ENCODE measurements at places on chromosomes 16 and 17.
A peak's percentile ranks its signal among the peaks of the same experiment; 100 is the strongest.

DNA sequence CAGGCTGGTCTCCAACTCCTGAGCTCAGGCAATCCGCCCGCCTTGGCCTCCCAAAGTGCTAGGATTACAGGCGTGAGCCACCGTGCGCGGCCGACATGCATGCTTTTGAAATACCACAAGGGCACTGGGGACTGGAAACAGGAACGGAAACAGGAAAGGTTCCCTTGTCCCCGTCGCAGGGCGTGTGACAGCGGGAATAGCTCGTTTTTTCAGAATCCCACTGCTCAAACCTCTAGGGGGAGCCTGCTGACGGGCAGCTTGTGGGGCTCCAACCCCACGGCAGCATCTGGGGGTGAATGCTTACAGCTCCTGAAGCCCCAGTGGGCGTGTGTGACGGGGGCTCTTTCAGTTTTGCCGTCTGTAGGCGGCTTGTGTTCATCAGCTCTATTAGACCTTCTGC lies 18.8 kb upstream of the ASGR2 start:
- DNase-seq: no peak

DNA sequence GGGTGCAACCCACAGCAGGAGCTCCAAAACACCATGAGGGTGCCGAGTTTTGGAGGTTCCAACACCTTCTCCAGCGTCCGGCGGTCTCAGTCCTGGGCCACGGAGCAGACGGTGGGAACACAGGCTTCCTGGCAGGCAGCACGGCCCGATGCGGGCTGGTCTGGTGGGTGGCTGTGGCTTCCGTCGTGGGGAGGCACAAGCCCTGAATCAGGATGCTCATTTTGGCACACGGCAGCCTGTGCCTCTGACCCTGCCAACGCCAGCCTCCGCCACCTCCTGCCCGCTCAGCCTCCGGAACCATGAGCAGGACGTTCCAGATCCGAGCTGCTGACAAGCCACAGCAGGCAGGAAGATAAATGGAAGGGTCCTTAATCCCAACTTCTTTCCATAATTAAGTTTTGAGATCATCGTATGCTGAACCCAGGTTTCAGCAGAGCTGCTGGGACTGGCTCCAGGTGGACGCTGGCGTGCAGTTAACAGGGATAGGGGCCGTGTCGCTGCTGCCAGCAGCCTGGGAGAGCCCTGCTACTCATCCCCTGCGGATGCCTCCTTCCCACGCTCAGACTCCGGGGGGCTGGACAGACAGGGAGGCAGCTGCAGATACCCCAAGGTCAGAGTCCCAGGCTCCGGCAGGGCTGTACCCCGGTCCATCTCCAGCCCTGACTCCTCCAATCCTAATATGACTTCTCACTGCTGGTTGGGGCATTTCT lies 136.6 kb downstream of the ENGASE start:
- DNase-seq: no peak

- no peak for DNase-seq
Observed at GRCh38 chr16:27455700-27456099, 53.7 kb downstream of the IL21R start.

GRCh38 chr16:54774768-54775167 lies 155.9 kb upstream of the IRX5 start:
- DNase-seq: no peak

DNA sequence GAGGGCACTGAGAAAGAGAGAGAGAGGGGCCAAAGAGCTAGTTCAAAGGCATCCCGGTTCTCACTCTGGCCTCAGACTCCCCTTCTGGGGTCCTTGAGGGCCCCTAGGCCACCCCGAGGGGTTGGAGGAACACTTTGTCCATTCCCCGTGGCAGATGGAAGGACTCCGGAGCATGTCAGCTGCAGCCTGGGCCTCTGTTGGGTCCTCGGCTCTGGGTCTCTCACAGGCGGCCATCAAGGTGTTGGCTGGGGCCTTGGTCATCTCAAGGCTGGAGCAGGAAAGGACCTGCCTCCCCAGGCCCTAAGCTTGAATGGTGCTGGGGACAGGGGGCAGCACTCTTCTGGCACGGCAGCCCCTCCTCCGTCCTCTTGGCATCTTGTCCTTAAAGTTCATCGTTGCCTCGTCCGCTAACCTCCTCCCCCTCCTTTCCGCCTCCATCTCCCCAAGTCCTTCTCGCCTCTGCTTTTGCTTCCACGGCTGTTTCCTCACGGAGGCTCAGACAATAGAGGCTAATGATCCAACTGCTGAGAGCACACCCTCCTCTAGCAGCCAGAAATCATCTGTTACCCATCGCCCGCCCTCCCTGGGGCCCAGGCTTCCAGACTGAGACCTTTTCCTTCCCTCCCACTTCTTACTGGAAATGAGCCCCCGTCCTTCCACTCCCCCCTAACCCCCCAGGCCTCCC lies 23.3 kb downstream of the CCR7 start:
- DNase-seq: no peak

DNA sequence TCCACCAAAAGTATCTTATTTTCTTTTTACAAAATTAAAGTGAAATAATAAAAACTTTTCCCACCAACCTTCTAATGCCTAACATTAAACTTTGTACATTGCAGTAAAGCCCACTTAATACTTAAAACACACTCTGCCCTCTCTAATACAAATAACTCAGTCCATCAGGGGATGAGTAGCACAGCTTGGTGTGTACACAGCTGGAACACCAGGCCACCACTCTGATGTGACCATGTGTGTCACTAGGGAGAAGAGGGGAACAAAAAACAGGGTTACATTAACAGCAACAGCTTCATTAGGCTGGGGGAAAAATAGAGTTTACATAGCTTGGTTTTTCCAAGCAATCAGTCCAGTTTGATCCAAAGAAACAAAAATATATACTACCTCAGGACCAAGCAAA lies 295.0 kb downstream of the CEP112 start:
- DNase-seq: no peak

DNA sequence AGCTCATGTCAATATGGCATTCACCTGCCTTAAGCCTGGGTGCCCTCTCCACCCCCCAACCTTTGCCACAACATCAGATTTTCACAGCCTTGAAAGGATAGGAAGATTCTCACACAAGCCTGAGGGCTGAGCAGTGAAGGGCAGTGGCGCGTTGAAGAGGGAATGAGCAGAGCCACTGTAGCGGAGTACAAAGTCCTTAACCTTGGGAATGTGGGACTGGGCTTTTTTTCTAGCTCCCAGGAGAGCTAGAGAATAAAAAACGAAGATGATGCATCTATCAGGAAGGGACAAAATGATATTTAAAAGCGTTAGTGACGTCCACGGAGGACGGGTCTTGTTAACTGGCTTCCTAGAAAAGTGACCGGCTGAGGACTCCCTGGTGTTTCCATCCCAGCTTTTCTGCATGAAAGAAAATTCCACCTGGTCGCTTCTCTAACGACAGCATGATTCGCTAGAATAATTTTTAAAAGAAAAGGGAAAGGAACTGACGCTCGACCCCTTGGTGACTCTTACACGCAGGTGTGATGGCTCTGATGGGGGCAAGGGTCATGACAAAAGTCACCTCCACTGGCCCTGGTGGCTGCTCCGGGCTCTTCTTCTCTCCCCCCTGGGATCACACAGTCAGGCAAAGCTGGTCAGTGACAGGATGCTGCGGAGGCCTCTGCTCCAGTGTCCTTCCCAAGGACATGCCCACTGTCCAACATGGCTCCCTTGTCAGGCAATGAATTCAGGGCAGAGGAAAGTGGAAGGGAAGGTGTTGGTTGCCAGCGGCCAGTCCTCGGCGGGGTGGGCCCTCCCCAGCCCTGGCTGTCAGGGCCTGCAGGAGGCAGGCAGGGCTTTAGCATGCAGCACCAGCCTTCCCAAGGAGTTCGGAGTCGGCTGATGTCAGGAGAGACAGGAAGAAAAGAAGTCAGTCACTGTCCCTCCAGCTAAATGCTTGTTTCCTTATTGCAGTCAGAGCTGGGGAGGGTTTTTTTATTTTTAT lies 58.4 kb upstream of the IRX3 start:
- no peak for DNase-seq

- no peak for DNase-seq
Observed at GRCh38 chr16:9139965-9140364, 48.5 kb downstream of the HAPSTR1 start.

GRCh38 chr17:65417406-65418221 lies 143.8 kb downstream of the AXIN2 start:
- no peak for DNase-seq

DNA sequence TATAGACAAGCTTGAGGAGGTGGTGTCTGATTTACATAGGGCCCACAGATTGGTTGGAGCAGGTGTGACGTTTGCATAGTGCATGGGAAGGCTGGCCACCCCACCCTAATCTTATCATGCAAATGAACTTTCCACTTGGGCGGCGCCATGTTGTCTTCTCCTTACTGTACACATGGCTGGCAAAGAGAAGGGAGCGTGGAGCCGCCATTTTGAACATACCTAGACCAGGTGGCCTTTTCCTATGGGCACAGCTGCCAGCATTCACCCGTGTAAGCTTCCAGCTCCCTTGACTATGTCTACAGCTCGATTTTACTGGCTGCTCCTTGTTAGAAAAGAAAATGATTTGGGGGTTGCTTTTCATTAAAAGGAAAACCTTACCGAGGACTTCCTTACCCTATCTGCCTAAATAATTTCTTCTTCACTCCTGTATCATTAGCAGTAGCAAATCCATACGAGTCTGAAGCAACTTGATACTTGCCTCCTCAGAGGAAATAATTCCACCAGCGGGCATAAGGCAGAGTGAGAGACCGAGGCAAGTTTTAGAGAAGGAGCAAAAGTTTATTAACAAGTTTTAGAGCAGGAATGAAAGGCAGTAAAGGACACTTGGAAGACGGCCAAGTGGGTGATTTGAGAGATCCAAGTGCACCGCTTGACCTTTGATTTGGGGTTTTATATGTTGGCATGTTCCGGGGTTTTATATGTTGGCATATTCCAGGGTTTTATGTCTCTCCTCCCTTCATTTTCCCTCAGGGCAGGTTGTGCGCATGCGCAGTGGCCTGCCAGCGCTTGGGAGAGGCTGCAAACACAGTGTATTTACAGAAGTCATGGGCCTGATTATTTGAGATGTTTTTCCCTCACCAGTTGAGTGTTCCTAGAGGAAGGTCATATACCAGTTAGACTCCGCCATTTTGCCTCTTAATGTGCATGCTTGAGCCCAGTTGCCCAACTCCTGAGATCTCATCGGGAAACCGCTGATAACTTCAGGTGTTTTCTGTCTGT lies 65.7 kb downstream of the MARF1 start:
- DNase-seq: no peak

- no peak for DNase-seq
Observed at GRCh38 chr16:2432801-2433505, 3.7 kb downstream of the CCNF start.

DNA sequence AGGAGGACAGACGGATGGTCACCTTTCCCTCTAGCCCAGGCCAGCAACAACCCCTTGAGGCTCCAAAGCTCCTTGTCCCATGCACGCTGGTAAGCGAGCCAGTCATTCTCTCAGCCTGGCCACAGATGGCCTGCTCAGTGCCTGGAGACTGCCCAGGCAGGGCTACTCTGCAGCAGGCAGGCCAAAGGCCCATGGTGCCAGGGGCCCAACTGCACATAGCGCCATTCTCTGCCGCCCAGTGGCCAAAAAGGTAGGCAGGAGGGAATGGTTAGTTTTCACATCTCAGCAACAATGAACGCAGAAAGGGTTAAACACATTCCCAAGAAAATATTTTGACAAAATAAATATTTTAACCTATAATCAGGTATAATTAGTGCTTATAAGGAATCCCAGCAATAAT lies 7.7 kb upstream of the SREBF1 start:
- no peak for DNase-seq

DNA sequence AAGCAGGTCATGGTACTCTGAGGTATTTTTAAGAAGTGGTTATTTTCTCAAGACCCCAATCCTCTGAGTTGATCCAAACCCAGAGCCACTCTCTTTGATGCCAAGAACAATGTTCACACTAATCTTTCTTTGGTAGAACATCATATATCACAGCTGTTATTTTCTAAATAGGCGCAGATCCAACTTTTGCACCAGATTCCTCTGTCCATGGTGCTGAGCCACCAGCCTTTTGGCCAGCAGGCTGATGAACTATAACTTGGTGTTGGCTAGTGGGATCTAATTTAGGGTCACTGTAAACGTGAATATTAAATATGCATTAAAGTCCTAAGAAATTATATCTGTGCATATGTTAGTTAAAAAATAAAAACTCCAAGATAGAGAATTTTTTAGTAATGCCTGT lies 7.0 kb upstream of the ZKSCAN2 start:
- DNase-seq: no peak

- no peak for DNase-seq
Observed at GRCh38 chr17:29847527-29848400, 82.3 kb downstream of the SSH2 start.

- DNase-seq: no peak
Observed at GRCh38 chr17:21530311-21530710, 154.2 kb downstream of the KCNJ12 start.

GRCh38 chr17:14922411-14922810 lies 342.7 kb downstream of the PMP22 start:
- no peak for DNase-seq

DNA sequence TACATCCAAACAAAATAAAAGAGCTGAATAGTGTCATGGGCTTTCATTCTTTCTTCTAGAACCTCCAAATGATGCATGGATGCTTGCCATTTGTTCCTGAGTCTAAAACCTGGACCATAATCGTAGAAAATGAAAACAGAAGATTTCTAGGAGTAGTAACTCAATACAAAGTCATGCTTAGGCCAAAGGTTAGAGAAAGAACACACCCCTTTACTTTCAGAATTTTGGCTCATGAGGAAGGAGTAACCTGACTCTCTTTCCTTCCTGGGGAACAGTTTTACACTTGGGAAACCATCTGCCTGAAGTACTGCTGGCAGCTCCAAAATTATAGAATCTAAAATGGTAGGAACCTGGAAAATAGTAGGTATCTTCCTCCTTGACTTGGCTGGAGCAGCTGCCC lies 137.2 kb downstream of the SNX11 start:
- DNase-seq: no peak

- DNase-seq: peak; percentile 81
Observed at GRCh38 chr17:80575057-80575875, 30.6 kb downstream of the RPTOR start.

GRCh38 chr16:84606081-84606875 lies 11.6 kb downstream of the COTL1 start:
- DNase-seq: no peak

DNA sequence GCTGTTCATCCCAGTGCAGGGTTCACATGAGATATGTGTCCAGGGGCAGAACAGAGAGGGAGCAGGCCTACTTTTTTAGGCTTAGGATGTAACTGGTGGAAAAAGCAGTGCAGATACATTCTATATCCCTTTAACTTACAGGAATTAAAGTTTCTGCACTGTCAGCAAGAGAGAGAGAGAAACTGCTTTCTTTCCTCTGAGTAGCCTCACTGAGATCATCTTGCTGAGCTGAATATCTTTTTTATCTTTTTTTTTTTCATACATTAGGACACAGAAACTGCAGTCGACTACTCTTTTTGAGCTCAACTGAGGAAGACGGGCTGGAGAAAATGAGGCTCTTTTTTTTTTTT lies 50.1 kb downstream of the CNGB1 start:
- DNase-seq: no peak

- DNase-seq: no peak
Observed at GRCh38 chr16:1781758-1782407, 488 bp downstream of the SPSB3 start.

Measured in NCI-H187 (cell line).